ENCODE measurements at places on chromosomes 5 and 9. TPM values are rescaled to one million over a fixed set of nuclear protein-coding genes. Genes with fewer than 3 reads are reported as not detected.

Gene NKD2
- 7.7 TPM for total RNA-seq

GRCh38 chr5:83488821-83489220 lies 17.3 kb downstream of the VCAN start:
- no peak for DNase-seq
- no peak overlapping the region for H3K27ac ChIP-seq
- peaks cover 8% of the 10 kb centered on the region for H3K4me1 ChIP-seq
- peaks cover 80% of the 10 kb centered on the region for H3K36me3 ChIP-seq

Gene IGIP
- total RNA-seq, result 0.53 TPM

DNA sequence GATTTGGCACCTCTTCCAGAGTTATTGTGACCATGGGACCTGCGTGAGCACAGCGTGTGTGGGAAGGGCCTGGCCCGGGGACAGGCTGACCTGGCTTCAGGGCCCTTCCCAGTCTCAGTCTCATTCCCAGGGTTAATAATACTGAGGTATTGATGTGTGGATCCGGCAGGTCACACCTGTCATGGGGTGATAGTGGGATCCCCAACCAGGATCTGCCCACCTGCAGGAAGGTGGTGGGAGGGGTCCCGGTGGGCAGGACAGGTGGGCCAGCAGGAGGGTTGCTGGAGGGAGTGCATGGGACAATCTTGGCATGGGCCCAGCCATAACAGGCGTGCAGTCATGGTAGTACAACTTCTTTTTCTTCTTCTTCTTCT lies 55.4 kb downstream of the COL15A1 start:
- H3K36me3 ChIP-seq, result no peaks in the 10 kb centered on the region
- DNase-seq, result peak; percentile 24
- H3K27ac ChIP-seq, result no peak overlapping the region
- H3K27me3 ChIP-seq, result no peaks in the 10 kb centered on the region

- H3K4me3 ChIP-seq, result no peak overlapping the region
- H3K36me3 ChIP-seq, result no peaks in the 10 kb centered on the region
- no peak overlapping the region for H3K27ac ChIP-seq
- DNase-seq, result no peak
- H3K27me3 ChIP-seq, result no peaks in the 10 kb centered on the region
- peaks cover 3% of the 10 kb centered on the region for H3K4me1 ChIP-seq
Observed at GRCh38 chr5:147743012-147743411, 39.5 kb downstream of the JAKMIP2 start.

DNA sequence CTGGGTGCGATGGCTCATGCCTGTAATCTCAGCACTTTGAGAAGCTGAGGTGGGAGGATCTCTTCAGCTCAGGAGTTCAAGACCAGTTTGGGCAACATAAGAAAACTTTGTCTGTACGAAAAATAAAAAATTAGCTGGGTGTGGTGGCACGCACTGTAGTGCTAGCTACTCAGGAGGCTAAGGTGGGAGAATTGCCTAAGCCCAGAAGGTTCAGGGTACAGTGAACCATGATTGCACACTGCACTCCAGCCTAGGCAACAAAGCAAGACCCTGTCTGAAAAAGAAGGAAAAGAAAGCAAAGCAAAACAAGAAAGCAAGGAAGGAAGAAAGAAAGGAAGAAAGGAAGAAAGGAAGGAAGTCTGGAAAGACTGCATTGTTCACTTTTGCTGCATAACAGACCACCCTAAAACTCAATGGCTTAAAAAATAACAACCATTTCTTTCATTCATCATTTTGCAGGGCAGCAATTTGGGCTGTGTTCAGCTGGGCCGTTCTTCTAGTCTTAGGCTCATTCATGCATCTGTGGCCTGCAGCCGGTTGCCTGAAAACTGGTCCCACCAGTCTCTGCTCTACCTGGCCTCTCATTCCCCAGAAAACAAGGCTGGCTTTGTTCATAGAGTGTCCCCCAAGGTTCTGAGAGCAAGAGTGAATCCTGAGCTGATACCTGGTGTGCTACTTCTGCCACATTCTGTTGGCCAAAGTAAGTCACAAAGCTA lies 82.4 kb upstream of the MIER3 start:
- no peak overlapping the region for H3K4me3 ChIP-seq
- no peaks in the 10 kb centered on the region for H3K36me3 ChIP-seq
- no peak for DNase-seq
- H3K4me1 ChIP-seq, result no peaks in the 10 kb centered on the region

Gene JAKMIP2
- 6.4 TPM for total RNA-seq

Gene SPATA31C1
- 0.15 TPM for total RNA-seq

Gene RGS14
- 16.4 TPM for total RNA-seq

Gene NME5
- 0.66 TPM for total RNA-seq

DNA sequence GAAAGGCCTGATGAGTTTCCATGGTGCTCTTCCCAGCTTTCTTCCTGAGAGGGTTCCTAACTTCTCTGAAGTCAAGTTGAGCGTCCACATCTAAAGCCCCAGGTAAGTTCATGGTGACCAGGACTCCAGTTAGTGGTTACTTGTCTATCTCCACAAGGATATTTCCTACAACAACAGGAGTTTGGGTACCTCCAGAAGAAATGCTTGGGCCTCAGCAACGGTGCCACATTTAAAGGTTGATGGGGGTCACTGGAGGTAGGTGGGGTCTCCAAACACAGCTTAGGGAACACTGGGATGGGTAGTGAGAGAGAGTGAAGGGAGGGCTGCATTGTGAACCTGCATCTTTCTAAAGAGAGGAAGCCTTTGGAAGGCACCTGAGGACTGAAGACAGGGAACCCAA lies 123.4 kb downstream of the BOD1 start:
- no peaks in the 10 kb centered on the region for H3K36me3 ChIP-seq
- DNase-seq, result no peak
- H3K27me3 ChIP-seq, result no peaks in the 10 kb centered on the region
- no peak overlapping the region for H3K27ac ChIP-seq
- no peaks in the 10 kb centered on the region for H3K4me1 ChIP-seq

GRCh38 chr9:97510797-97511654 lies 9.6 kb downstream of the TMOD1 start:
- H3K4me3 ChIP-seq, result no peak overlapping the region
- no peaks in the 10 kb centered on the region for H3K36me3 ChIP-seq
- H3K4me1 ChIP-seq, result no peaks in the 10 kb centered on the region
- peak; percentile 5 for DNase-seq
- H3K27ac ChIP-seq, result no peak overlapping the region
- H3K27me3 ChIP-seq, result no peaks in the 10 kb centered on the region

DNA sequence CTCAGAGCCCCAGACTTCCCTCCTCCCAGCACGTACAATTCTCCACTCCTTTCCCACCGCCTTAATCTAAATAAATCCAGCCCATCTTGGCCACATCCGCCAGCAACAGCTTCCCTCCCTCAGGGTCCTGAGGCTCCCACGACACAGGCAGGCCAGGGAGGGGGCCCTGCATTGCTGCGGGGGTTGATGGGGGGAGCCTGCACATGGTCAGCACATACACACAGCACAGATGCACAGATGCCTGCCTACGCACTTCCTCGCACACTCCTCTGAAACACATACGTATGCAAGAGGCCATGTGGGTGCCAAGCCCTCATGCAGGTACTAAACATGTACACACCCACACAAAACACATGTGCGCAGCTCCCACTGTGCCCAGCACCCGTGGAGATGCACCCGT lies 14.8 kb downstream of the PDGFRB start:
- DNase-seq, result no peak
- H3K4me1 ChIP-seq, result peaks cover 22% of the 10 kb centered on the region
- H3K27ac ChIP-seq, result no peak overlapping the region
- H3K4me3 ChIP-seq, result no peak overlapping the region

Gene PCDHA9
- 0.46 TPM for total RNA-seq

Data from H9 (cell line).